ENCODE measurements at places on chromosomes 6 and 20. TPM values are rescaled to one million over a fixed set of nuclear protein-coding genes. Genes with fewer than 3 reads are reported as not detected.

TRIM10 gene
- not detected for total RNA-seq

- H3K4me1 ChIP-seq = peaks cover 8% of the 10 kb centered on the region
- DNase-seq = no peak
- no peaks in the 10 kb centered on the region for H3K27me3 ChIP-seq
- no peaks in the 10 kb centered on the region for H3K36me3 ChIP-seq
- no peak overlapping the region for H3K27ac ChIP-seq
These were observed 46.7 kb downstream of the CEBPB start for GRCh38 chr20:50237349-50237748.

DNA sequence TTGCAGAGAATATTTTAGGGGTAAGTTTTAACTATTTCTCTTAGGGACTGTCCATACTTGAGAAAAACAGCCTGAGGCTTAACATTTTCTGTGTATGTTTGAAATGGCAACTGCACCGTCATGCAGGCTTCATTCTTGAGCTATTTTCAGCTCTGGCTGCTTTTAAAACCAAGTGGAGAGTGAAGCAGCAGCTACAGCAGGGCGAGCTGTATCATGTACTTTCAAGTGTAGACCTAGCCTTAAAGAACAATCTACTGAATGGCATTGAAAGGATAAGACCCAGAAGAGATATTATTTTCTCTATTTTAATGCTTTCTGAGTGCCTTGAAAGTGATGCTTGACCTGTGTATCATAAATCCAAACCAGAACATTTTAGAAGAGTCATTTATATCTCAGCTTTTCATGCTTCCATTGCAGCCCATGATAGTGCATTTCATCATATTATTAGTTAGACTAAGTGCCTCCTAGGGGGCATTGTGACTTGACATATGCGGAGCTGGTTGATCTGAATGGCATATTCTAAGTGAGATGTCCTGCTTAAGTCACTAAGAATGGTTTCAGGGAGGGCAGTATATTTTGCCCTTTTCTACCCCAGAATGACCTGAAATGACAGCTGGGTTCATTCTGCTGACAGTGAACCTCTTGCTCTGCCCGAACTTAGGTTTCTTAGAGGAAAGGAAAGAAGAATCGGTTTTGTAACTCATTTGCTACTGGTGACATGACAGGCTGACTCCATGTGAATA is 85.3 kb downstream of the NKAIN2 start:
- DNase-seq = no peak
- H3K4me1 ChIP-seq = no peaks in the 10 kb centered on the region
- H3K27ac ChIP-seq = no peak overlapping the region
- H3K36me3 ChIP-seq = no peaks in the 10 kb centered on the region
- no peaks in the 10 kb centered on the region for H3K27me3 ChIP-seq
- H3K4me3 ChIP-seq = no peak overlapping the region

DNA sequence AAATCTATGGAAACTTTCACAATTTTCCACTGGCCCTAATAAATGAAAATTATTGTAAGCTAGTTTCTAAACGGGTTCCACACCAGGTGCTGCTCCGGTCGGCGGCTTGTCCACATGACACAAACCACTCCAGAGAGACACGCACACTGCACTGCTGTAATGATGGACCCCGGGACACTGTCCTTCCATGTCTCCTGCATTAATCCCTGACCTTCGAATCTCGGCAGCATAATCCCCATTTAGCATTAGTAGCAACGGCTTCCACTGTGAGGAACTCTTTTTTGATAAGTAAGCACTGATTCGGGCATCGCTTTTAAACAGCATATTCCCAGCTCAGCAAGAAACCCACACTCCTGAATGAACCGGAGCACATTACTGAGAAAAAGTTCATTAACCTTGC is 43.5 kb downstream of the INSM1 start:
- no peaks in the 10 kb centered on the region for H3K27me3 ChIP-seq
- peak overlapping the region; percentile 41 for H3K4me3 ChIP-seq
- H3K27ac ChIP-seq = peak overlapping the region; percentile 38
- H3K36me3 ChIP-seq = peaks cover 1% of the 10 kb centered on the region

DNA sequence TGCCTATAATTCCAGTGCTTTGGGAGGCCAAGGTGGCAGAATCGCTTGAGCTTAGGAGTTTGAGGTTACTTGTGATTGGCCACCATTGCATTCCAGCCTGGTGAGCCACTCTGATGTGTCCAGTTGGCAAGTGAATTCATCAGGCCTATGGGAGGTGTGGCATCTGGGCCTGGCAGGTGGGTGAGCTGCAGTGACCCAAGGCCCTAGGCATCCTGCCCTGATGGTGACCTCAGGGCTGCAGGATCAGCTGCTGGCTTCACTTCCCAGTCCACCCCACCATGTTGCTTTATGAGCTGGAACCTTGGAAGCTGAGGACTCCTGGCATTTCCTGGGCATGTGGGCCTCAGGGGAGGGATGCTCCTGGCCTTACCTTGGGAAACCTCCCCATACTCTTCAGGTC is 20.5 kb downstream of the RSPH9 start:
- H3K27me3 ChIP-seq = peaks cover 1% of the 10 kb centered on the region
- peaks cover 4% of the 10 kb centered on the region for H3K36me3 ChIP-seq
- H3K4me1 ChIP-seq = peaks cover 43% of the 10 kb centered on the region

EFCAB8 gene
- total RNA-seq = 0.89 TPM

PTCRA gene
- not detected for total RNA-seq

GRCh38 chr20:3863317-3863716 is 16.7 kb downstream of the MAVS start:
- H3K4me3 ChIP-seq = no peak overlapping the region
- no peaks in the 10 kb centered on the region for H3K27me3 ChIP-seq

PYGB gene
- total RNA-seq = 26.5 TPM

DNA sequence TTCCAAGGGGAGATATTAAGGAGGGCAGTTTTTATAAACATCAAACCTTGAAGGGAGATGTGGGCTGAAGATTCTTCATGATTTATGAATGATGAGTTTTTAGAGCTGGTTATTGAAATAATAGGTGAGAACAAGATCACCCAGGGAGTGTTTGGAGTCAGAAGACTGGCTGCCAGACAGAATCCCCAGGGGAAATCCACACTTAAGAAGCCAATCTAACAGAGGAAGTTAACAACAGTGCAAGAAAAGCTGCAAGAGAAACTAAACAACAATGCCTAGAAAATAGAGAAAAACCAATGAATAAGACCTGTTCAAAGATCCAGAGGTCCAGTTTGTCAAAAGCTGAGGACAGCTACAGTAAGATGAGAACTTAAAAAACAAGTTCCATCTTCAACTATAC is 167.9 kb upstream of the MAN1A1 start:
- DNase-seq = no peak
- H3K27me3 ChIP-seq = peaks cover 4% of the 10 kb centered on the region
- H3K27ac ChIP-seq = no peak overlapping the region
- H3K36me3 ChIP-seq = no peaks in the 10 kb centered on the region
- no peak overlapping the region for H3K4me3 ChIP-seq

- no peaks in the 10 kb centered on the region for H3K27me3 ChIP-seq
- peaks cover 8% of the 10 kb centered on the region for H3K4me1 ChIP-seq
- no peak for DNase-seq
- H3K4me3 ChIP-seq = no peak overlapping the region
- H3K36me3 ChIP-seq = no peaks in the 10 kb centered on the region
These were observed 133.0 kb downstream of the FARS2 start for GRCh38 chr6:5394280-5394679.

RIPOR3 gene
- not detected for total RNA-seq

VIP gene
- not detected for total RNA-seq

OR2J3 gene
- not detected for total RNA-seq

ZNF512B gene
- 7.5 TPM for total RNA-seq

- peaks cover 4% of the 10 kb centered on the region for H3K27me3 ChIP-seq
- DNase-seq = no peak
- H3K27ac ChIP-seq = no peak overlapping the region
- H3K4me3 ChIP-seq = no peak overlapping the region
These were observed 109.3 kb downstream of the CDC5L start for GRCh38 chr6:44496665-44497369.

- peaks cover 21% of the 10 kb centered on the region for H3K4me1 ChIP-seq
- H3K27ac ChIP-seq = peak overlapping the region; percentile 47
- peak; percentile 79 for DNase-seq
- H3K36me3 ChIP-seq = peaks cover 3% of the 10 kb centered on the region
- peaks cover 4% of the 10 kb centered on the region for H3K27me3 ChIP-seq
- H3K4me3 ChIP-seq = no peak overlapping the region
These were observed 163.2 kb upstream of the OLIG3 start for GRCh38 chr6:137657351-137657911.

RMND1 gene
- 19.7 TPM for total RNA-seq

DNA sequence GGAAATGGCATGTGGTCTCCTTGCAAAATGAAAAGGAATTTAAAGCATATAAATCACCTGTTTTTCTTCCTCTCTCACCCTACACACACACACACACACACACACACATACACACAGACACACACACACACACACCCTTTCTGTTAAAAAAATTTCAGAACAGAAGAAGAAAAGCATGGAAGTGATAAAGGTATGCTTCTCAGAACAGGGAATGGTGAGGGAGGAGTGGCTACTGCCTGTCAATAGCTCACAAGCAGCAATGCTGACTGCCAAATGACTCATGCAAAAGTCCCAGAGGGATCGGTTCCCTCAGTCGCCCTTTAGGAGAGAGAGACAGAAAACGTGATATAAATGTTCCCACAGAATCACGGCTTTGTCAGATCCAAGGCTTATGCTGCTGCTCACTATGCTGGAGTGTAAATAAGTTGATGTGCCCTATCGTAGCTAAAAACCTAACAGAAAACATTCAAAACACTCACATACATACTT is 102.6 kb downstream of the IBTK start:
- H3K4me1 ChIP-seq = no peaks in the 10 kb centered on the region
- H3K27ac ChIP-seq = no peak overlapping the region
- no peaks in the 10 kb centered on the region for H3K36me3 ChIP-seq
- DNase-seq = no peak
- H3K4me3 ChIP-seq = no peak overlapping the region

NANP gene
- total RNA-seq = 8.0 TPM

DNA sequence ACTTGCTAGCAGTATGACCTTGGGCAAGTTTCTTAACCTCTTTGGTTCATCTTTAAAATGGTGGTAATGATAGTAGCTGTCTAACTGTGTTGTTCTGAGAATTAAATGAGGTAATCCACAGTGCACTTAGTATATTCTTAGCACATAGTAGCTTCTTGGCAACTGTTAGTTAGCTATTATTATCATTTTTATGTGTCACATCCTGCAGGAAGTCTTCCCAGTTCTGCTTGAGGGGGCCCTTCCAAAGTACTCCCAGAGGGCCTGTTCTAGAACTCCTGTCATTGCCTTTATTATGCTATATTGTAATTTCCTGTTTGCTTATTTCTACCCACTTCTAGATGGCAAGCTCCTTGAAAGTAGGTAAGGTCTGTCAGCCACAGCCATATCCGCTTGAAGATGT is 30.6 kb downstream of the ANKS1A start:
- H3K27ac ChIP-seq = no peak overlapping the region
- H3K27me3 ChIP-seq = no peaks in the 10 kb centered on the region
- no peak for DNase-seq
- H3K36me3 ChIP-seq = peaks cover 1% of the 10 kb centered on the region
- no peak overlapping the region for H3K4me3 ChIP-seq
- H3K4me1 ChIP-seq = peaks cover 11% of the 10 kb centered on the region

GRCh38 chr20:2114990-2115681 is 13.5 kb downstream of the STK35 start:
- H3K36me3 ChIP-seq = peaks cover 51% of the 10 kb centered on the region
- no peak overlapping the region for H3K4me3 ChIP-seq
- no peak overlapping the region for H3K27ac ChIP-seq
- H3K27me3 ChIP-seq = no peaks in the 10 kb centered on the region
- H3K4me1 ChIP-seq = peaks cover 71% of the 10 kb centered on the region

GRCh38 chr6:61833176-61833755 is 452.8 kb downstream of the KHDRBS2 start:
- H3K4me3 ChIP-seq = no peak overlapping the region
- no peaks in the 10 kb centered on the region for H3K4me1 ChIP-seq
- no peaks in the 10 kb centered on the region for H3K27me3 ChIP-seq

DNA sequence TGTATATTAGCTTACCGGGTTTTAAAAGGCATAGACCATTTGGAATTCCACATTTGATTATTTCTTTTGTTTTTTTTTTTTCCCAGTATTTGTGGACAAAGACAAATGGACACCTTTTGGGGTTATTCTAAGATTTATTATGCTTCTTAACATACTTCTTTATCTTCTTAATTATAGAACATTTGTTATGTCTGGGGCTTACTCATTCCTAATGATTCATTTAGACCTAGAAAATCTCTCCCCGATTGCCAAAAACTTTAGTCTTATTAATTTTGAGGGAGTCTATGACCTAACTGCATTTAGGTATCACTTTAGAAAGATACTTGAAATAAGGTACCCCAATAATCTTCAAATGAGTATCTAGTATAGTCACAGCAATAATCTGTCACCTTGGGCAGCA is 170.7 kb upstream of the PREP start:
- H3K27ac ChIP-seq = no peak overlapping the region
- H3K36me3 ChIP-seq = no peaks in the 10 kb centered on the region
- H3K4me1 ChIP-seq = peaks cover 2% of the 10 kb centered on the region
- peaks cover 19% of the 10 kb centered on the region for H3K27me3 ChIP-seq

- peaks cover 43% of the 10 kb centered on the region for H3K27me3 ChIP-seq
- H3K36me3 ChIP-seq = no peaks in the 10 kb centered on the region
- peaks cover 18% of the 10 kb centered on the region for H3K4me1 ChIP-seq
- H3K4me3 ChIP-seq = no peak overlapping the region
These were observed 13.1 kb downstream of the VSTM2L start for GRCh38 chr20:37915800-37916570.

KHDC1L gene
- total RNA-seq = not detected

SNRPB gene
- total RNA-seq = 469 TPM

GRCh38 chr6:36701401-36701991 is 3.9 kb downstream of the RAB44 start:
- no peak overlapping the region for H3K27ac ChIP-seq
- no peak overlapping the region for H3K4me3 ChIP-seq
- H3K27me3 ChIP-seq = no peaks in the 10 kb centered on the region
- no peak for DNase-seq

Measured in activated CD8-positive, alpha-beta T cell treated with anti-CD3 and anti-CD28 coated beads for 36 hours (primary cell).